ENCODE measurements at places on chromosomes 5 and 9.

DNA sequence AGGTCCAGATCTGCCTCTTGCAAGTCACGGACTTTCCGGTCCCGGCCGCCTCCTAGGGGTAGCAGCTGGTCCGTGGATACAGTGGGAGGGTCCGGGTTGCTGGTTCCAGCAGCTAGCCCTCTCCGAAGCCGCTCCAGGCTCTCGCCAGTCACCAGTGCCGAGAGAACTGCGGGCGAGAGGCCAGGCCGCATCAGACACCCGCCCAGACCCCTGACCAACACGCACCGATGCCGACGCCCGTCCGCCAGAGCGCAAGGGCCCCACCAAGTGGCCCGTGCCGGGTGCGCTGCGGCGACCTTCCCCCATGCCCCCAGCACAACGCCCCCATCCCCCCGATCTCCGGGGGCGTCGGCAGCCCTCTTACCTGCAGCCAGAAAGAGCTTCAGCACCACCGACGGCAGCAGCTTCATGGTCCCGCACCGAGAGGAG lies 470 bp downstream of the HBEGF start:
- peak overlapping the region; percentile 63 for H3K27ac ChIP-seq
- H3K4me1 ChIP-seq = peaks cover 14% of the 10 kb centered on the region
- DNase-seq = peak; percentile 33

- H3K27me3 ChIP-seq = no peaks in the 10 kb centered on the region
- H3K27ac ChIP-seq = no peak overlapping the region
- DNase-seq = no peak
- no peaks in the 10 kb centered on the region for H3K36me3 ChIP-seq
- peaks cover 4% of the 10 kb centered on the region for H3K4me1 ChIP-seq
- H3K4me3 ChIP-seq = no peak overlapping the region
Observed at GRCh38 chr5:78606241-78606640, 42.3 kb downstream of the LHFPL2 start.

- H3K4me1 ChIP-seq = no peaks in the 10 kb centered on the region
- no peak for DNase-seq
- H3K27me3 ChIP-seq = peaks cover 20% of the 10 kb centered on the region
Observed at GRCh38 chr5:76462097-76462667, 59.1 kb downstream of the IQGAP2 start.

DNA sequence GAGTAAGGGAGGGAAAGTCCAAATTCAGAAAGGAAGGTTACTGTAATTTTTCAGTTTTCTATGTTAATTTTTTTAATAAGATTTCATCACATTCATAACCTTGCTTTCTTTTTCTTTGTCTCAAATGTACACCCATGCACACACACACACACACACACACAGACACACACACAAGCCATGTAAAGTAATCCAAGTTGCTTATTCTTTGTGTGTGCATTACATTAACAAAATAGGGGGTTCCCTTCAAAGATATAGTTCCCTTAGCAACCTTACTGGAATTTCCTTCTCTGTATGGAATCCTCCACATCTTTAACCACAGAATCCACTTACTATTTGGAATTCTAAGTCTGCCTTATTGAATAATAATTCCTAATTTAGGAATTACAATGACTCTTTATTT lies 32.7 kb downstream of the ZNF366 start:
- H3K4me1 ChIP-seq = no peaks in the 10 kb centered on the region
- DNase-seq = no peak
- no peak overlapping the region for H3K4me3 ChIP-seq
- H3K27ac ChIP-seq = no peak overlapping the region
- H3K36me3 ChIP-seq = no peaks in the 10 kb centered on the region
- H3K27me3 ChIP-seq = no peaks in the 10 kb centered on the region

GRCh38 chr5:128035689-128036088 lies 47.9 kb upstream of the SLC12A2 start:
- H3K4me1 ChIP-seq = no peaks in the 10 kb centered on the region
- no peaks in the 10 kb centered on the region for H3K27me3 ChIP-seq
- H3K4me3 ChIP-seq = no peak overlapping the region
- H3K27ac ChIP-seq = no peak overlapping the region
- no peak for DNase-seq

DNA sequence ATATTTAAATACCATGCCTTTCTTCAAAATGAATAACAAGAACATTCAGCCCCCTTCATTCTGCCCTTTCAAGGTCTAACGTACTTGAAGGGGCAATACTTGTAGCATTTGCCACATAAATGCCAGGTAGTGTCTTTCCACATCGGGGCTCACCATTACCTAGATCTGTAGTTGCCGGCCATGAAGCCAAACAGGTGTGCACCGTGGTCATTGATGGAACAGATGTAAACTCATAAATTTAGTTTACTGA lies 193.0 kb downstream of the CD180 start:
- H3K36me3 ChIP-seq = no peaks in the 10 kb centered on the region
- DNase-seq = no peak
- no peak overlapping the region for H3K27ac ChIP-seq

DNA sequence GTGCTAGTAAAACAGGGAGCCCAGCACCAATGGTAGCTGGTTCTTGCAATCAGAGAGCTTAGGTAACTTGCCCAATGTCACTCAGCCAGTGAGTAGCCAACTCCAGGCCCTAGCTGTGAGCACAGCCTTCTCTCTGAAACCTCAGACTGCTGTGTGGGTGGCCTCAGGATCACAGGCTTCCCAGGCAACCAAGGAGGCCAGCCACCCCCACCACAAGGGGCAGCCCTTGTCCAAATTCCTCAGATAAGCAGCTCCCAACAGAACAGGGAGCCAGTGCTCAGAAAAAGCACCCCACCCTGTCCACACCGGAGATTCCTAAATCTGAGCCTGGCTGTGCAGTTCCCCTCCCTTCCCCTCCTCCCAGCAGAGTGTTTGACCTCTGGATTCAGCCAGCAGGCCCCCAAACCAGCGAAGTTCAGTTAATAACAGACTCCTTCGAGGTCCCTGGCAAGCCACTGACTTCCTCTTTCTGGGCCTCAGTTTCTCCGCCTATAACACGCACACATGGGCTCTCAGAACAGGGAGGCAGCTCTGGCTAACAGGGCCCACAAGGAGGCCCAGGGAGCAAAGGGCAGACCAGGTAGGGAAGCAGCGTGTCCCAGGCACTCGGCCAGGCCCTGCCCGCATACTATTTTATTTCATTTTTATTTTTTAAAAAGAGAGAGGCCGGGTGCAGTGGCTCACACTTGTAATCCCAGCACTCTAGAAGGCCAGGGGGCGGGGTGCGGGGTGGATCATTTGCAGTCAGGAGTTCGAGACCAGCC lies 2.7 kb downstream of the EEIG1 start:
- H3K27me3 ChIP-seq = no peaks in the 10 kb centered on the region
- peaks cover 36% of the 10 kb centered on the region for H3K4me1 ChIP-seq
- DNase-seq = no peak
- peak overlapping the region; percentile 94 for H3K4me3 ChIP-seq
- H3K36me3 ChIP-seq = no peaks in the 10 kb centered on the region
- H3K27ac ChIP-seq = peak overlapping the region; percentile 94

DNA sequence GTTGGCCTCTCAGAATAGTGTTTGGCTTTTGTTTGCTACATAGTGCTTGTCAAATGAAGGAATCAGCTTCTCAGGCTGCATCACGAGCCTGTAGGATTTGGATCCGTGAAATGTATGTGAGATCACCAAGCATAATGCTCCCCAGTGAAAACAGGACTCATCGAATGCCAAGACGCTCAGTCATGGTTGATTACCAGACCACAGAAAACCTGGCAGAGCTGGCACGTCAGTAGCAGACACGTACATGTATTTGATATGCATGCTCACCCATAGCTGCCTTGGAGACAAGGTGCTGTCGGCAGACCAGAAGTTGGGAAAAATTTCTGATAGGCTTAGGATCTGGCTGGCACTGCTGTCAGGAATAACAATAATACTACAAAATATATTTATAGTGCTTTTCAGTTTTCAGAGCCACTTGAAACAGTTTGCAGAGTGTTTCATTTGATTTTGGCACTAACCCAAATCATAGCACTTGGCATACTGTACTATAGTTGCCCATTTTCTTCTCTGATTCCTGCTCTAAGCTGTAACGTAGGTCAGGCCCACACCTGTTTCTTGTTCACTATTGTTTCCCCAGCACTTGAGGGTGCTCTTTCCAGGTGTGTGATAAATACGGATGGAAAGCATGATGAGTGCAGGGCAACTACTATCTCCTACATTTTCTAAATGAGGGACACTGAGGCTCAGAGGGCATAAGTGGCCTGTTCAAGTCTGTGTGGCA lies 226.1 kb downstream of the NR3C1 start:
- no peaks in the 10 kb centered on the region for H3K27me3 ChIP-seq
- H3K27ac ChIP-seq = no peak overlapping the region
- peaks cover 7% of the 10 kb centered on the region for H3K4me1 ChIP-seq

- no peaks in the 10 kb centered on the region for H3K27me3 ChIP-seq
- no peak overlapping the region for H3K4me3 ChIP-seq
- H3K4me1 ChIP-seq = no peaks in the 10 kb centered on the region
- H3K36me3 ChIP-seq = no peaks in the 10 kb centered on the region
- no peak for DNase-seq
Observed at GRCh38 chr5:51986733-51987132, 603.5 kb downstream of the ISL1 start.

GRCh38 chr9:21096172-21096900 lies 18.6 kb upstream of the IFNB1 start:
- H3K27ac ChIP-seq = no peak overlapping the region
- H3K36me3 ChIP-seq = no peaks in the 10 kb centered on the region
- H3K4me1 ChIP-seq = no peaks in the 10 kb centered on the region
- no peaks in the 10 kb centered on the region for H3K27me3 ChIP-seq
- DNase-seq = no peak
- no peak overlapping the region for H3K4me3 ChIP-seq
